ENCODE measurements at places on chromosomes 2 and 18.

GRCh38 chr2:158890296-158890905, 78.0 kb upstream of the TANC1 start:
- DNase-seq, result no peak

GRCh38 chr2:8438476-8438875, 243.4 kb upstream of the ID2 start:
- DNase-seq, result no peak

DNA sequence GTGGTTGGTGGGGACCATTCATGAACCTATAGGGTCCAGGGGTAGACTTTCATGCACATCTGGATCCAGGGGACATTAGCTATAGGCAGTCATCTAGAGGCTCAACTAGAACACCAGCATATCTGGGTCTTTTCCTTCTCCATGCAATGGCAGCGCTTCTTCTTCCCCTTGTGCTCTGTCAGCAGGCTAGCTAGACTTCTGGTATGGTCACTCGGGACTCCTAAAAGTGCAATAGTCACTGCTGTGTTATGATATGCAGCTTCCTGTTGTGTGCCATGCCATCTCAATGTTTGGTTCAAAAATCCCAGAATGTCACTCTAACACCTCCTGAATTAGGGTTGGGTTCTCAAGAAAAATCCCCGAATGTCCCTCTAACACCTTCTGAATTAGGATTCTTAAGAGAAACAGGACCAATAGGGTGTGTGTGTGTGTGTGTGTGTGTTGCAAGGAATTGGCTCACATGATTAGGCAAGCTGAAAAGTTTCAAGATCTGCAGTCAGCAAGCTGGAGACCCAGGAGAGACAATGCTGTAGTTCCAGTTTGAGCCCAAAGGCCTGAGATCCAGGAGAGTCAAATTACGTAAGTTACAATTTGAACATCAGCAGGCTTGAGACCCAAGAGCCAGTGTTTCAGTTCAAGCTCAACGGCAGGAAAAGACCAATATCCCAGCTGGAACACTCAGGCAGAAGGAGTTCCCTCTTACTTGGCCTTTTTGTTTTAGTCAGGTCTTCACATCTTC, 97.1 kb upstream of the LTBP1 start:
- no peak for DNase-seq

DNA sequence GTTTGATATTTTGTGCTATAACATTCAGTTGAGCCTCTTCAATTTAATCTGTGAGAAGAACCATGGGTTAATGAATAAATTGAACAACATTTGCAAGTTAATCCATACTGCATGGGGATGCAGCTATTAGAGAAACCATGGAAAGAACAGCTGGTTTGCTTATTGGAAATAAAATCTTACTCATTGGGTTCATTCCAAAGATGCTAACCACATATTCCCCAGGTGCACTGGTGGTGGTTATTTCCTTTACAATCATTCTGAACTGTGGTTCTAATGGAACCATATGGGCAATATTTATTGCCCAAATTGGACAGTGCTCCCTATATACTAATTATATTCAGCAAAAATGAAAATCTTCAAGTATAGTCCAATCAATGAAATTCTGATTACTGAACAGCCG, 1200.4 kb upstream of the CDH2 start:
- DNase-seq, result no peak

GRCh38 chr18:46475390-46475752, 181.6 kb downstream of the LOXHD1 start:
- DNase-seq, result no peak

DNA sequence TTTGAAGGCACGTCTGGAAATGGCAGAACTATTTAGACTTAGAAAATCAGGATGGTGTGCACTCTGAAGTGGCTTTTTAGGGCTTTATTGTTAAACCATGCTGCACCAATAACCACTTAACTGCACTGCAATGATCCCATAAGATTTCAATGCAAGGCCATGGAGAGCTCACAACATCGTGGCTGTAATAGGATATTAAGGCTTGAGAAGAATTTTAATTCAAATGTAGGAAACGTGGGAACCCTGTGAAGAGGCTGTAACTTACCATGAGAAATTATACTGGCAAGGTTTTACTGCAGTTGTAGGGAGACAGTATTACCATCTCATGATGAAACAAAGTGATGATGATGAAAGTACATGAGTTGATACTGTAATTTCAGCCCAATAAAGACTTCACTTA, 242.5 kb downstream of the AFF3 start:
- no peak for DNase-seq

- no peak for DNase-seq
These were observed 117.2 kb downstream of the CMPK2 start for GRCh38 chr2:6748406-6749067.

All from hippocampal formation (tissue), 2 donors.